ENCODE measurements at places on chromosomes 16 and 17.

- DNase-seq, result peak; percentile 66
Measured at GRCh38 chr16:75379911-75380847, 53.1 kb downstream of the CFDP1 start.

GRCh38 chr17:75615301-75615700, 17.9 kb upstream of the SMIM5 start:
- DNase-seq, result no peak

DNA sequence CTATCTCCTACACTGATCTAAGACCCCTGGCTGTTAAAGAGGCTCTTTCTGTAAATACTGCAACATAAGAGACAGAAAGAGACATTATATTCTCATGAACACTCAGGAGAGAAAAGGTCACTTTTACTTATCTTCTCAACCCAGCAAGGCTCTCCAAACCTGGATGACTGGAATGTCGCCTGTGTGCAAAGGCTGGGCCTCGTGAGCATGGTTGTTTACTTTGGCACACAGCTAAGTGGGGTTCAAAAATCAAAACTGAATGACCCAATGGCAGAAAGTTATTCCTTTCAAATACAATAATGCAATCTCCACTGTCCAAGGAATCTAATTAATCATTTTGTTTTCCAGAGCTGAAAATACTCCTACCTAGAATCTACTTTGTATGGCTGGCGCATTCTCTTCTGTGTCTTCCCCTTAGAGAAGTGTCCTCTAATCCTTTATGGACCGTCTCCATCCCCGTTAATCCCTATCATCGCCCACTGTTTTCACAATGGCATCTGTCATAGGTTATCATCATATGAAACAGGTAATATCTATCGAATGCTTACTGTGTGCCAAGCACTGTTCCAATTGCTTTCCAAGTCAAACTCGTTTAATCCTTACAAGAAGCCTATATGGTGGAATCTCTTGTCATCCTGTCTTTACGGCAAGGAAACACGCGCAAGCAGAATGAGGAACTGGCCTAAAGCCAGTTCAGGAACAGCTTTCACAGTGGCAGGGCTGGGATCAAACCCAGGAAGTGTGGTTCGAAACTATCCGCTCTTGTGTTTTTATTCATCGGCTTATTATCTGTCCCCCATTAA, 1.3 kb downstream of the SLX4 start:
- DNase-seq, result no peak

GRCh38 chr17:31453896-31454295, 62.4 kb downstream of the RAB11FIP4 start:
- no peak for DNase-seq

DNA sequence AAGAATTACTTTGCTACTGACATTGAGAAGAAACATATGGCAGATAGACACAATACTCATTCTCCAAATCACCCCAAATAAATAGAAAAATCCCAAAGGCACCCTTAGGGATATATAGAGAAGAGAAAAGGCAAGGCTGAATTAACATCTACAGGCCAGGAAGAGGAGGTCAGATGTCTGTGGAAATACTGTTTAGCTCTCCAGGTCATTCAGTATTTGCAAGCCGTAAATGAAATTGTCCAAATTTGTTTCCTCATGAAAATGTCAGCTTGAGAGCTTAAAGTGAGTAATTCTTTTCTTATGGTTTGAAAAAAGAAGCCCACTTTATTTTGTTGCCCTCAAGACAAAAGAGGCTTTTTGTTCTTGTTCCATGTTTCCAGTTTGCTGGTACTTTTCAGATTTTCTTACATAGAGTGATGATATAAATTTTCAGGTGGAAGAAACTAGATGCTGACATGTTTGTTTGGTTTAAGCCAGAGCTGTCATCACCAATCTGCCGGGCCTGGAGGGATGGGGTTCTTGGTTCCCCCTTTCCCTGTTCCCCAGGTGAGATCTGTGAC, 189.0 kb downstream of the MAP2K4 start:
- no peak for DNase-seq

GRCh38 chr17:66406701-66407644, 104.6 kb downstream of the PRKCA start:
- peak; percentile 8 for DNase-seq

DNA sequence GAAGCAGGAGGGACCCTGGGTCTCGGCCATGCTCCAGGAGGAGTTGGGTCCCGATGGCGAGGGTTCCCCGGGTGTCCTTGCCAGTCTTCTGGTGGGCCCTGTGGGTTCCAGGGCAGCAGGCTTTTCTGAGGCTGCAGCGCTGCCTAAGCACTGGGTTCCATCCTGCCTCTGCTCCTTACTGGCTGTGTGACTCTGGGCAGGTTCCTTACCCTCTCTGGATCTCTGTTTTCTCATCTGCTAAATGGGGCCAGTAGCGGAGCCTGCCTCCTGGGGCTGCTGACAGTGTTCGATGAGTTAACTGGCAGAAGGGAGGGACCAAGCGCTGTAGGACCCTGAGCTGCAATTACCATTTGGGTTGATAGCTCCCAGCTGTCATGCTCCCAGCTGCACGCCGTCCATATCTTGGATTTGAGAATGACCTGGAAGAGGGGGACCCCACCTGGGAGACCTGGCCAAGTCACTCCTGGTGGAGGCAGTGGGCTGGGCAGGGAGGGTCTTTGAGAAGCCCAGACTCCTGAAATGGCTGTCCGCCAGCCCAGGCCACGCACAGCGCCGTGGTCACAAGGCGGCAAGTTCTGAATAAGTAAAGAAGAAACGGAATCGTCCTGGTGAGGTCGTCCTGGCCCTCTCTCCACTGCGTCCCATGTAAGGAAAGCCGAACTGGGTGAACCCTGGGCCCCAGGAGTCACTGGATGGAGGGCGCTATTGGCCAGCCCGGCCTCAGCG, 47.2 kb upstream of the GSE1 start:
- DNase-seq, result no peak

GRCh38 chr17:3666516-3666915, 1.9 kb downstream of the TAX1BP3 start:
- DNase-seq, result no peak

- DNase-seq, result no peak
Measured at GRCh38 chr16:58127634-58128033, 1.5 kb downstream of the CFAP20 start.

- no peak for DNase-seq
Measured at GRCh38 chr16:49682577-49683165, 173.2 kb downstream of the ZNF423 start.

- DNase-seq, result no peak
Measured at GRCh38 chr16:81480606-81481206, 36.1 kb downstream of the CMIP start.

GRCh38 chr16:1858189-1858865, 13.6 kb downstream of the MEIOB start:
- DNase-seq, result no peak

- no peak for DNase-seq
Measured at GRCh38 chr17:16422416-16422815, 7.0 kb downstream of the TRPV2 start.

- no peak for DNase-seq
Measured at GRCh38 chr16:694187-694862, 4.1 kb upstream of the WDR24 start.

DNA sequence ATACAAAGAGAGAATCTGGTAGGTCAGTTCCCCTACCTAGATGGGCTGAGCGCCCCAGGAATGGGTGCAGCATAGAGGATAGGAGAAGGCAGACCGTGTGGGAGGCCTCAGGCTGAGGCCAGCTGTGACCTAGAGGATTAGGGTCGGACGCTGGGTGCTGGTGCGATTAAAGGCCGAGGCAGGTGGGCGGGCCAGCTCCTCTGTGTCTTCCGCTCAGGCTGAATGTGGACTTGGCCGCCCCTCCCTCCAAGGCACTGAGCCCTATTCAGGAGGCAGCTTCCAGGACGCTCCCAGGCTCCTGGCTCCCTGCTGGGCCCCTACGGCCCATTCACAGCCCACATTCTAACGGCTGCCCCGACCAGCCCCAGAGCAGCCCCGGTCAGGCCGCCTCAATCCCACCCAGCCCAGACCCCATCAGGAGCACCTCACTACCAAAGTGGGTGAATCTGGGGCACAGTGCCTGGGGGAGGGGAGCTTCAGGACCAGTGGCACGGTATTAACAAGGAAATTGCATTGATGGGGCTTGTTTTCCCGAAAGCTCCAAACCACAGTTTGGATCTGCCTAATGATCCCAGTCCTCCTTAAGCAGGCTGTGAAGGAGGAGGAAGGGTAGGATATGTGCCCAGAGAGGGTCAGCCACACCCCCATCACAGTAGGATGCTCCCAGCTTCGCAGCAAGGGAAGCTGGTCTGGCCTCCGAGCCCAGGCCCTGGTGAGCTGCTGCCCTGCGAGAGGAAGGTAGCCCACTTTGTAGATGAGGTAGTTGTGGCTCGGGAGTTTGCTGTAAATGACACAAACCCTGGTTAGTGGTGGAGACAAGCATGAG, 14.5 kb downstream of the RHBDL3 start:
- DNase-seq, result no peak

- DNase-seq, result no peak
Measured at GRCh38 chr16:7449306-7449705, 116.7 kb downstream of the RBFOX1 start.

DNA sequence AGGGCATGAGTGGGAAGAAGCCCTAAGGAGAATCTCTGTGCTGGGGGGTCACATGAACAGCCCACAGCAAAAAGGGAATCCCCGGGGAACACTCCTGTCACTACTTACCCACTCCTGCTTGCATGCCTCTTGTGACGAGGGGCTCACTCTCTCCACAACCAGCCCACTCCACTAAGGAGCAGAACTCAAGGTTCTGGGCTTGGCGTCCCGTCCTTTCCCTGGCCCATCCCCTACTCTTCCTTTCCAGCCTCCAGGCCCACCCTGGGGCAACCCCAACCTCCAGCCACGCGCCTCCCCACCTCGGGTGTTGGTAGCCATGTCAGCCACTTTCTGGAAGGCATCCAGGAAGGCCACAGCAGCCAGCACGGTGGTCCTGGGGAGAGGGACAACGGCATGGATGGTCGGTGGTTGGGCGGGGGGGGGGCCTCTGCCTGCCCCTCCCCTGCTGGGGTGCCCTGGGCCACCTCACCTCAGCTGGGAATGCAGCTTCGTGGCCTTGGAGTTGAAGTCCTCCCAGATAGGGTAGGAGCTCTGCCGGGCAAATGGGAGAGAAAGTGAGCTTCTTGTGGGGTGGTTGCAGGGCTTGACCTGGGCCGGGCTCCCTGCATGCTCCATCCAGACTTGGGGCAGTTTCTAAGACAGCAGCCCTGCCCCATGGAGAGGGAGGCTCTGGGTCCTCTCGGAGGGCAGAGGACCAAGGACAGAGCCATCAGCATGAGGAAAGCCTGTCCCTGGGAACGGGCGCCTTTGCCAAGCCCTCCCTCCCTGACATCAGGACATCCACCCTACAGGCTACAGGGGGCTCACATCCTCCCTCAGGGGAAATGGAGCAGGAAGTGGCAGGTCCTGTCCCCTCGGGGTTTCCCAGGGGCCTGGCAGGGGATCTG, 5.1 kb downstream of the MTSS2 start:
- no peak for DNase-seq

DNA sequence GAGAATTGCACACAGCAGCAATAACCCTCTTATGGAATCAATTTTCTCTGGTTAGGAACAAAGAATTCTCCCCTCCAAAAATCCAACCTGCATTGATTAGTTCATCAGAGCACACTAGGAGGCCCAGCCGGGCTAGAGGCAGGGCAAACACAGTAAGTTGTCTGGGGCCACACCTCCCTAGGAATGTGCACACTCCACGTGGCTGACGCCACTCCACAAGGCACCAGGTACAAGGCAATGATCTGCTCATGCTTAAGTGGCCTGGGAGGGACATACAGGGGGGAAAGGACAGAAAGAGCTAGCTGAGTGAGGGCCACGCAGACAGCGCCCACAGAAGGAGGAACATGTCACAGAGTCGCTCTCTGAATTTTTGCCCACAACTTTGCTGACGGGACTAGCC, 107.6 kb downstream of the SLC39A11 start:
- DNase-seq, result no peak

- no peak for DNase-seq
Measured at GRCh38 chr16:52572656-52573055, 25.7 kb upstream of the TOX3 start.

GRCh38 chr16:82793528-82794245, 166.9 kb downstream of the CDH13 start:
- no peak for DNase-seq

DNA sequence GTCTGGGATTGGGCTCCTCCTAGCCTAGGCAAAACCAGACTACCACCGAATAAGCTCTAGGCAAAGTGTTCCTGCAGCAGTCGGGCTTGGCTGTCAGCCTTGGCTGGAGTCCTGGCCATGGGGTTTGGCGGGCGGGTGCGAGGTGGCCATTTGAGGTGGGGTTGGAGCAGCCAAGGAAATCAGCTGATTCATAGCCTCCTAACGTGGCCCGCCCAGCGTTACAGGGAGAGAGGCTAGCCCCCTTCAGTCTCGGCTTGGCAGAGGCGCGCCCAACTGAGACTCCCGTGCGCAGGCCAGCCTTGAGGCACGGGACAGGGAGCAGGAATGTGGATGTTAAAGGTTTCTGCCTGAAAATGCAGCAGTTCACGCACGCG, 1.9 kb downstream of the PMP22 start:
- DNase-seq, result no peak

DNA sequence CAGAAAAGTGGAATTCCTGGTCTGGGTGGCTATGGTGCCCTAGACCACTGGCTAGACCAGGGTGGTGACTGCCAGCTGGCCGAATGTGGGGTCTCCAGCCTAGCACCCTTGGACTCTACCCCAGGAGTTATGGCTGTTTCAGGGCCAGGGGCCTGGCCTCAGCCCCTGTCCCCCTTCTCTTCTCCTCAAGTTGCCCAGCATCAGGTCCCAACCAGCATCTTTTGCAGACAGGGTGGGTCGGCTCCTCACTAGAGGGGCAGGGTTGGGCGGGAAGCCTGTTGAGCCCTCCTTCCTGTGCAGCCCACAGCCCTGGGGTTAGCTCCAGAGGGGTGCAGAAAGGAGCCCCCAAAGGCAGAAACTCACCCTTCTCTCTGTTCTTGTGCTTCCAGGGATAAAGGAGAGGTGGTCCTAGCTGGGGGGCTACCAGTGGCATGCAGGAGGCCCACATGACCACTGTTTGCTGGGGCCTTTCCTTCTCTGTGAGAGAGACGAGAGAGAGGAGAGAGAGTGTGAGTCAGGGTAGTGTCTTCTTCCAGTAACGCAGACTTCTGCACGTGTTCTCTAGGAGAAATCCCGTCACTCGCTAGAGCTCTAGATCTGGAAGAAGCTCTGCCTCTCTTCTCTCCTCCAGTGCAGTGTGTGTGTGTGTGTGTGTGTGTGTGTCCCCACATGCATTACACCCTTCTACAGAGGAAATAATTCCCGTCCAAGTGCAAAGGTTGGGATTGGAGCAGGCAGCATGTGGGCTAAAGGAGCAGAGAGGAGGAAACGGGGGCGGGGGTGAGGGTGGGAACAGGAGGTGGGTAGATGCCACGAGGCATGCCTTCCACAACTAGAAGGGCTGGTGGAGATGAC, 209.4 kb downstream of the SEC14L1 start:
- DNase-seq, result no peak

DNA sequence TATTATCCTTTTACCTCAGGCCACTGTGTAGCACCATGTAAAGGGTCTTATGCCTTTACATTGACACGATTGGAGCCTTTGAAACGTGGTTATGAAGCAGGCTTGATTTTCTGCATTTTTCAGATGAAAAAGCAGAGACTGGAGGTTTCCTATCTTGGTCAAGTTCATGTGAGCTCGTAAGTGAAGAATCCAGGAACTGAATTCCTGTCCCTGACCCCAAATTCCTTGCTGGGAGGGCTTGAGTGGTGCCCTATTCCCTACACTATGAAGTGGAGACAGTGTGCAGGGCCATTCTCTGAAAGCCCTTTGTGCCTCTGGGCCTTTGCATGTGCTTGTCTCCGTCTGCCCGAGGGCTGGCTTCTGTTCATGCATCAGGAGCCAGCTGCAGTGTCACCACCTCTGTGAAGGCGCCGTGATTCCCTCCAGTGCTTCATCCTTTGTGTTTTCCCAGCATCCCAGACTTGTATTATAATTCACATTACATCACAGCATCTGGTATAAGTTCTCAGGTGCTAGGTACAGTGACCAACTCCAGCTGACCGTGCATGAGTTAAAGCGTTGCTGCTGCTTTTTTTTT, 181.1 kb downstream of the SNX29 start:
- no peak for DNase-seq
